Activated CD8-positive, alpha-beta memory T cell treated with anti-CD3 and anti-CD28 coated beads, Interleukin-2, amount 50 U/mL, for 48 hours (primary cell): ENCODE measurements at places on chromosomes 1 and 21.

DNA sequence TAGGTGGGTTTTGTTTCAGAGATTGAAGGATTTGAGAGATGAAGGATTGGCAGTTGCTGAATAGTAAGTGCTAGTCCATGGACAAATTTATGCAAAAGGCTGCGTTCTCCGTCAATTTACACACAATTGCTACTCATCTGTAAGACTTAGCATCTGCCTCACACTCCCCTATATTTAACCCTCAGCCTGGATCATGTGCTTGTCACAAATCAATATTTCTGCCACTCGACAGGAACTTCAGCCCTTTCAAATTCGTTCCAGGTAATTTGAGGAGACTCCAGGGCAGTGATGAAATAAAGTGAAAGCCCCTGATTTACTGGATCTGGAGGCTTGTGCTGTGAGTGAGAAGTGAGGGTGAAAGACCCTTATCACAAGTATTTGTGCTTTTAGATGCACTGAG lies 105.6 kb upstream of the UBE2U start:
- no peak for DNase-seq

GRCh38 chr21:14477841-14478240 lies 68.3 kb downstream of the SAMSN1 start:
- no peak for DNase-seq

GRCh38 chr1:162956922-162957321 lies 95.9 kb upstream of the CCDC190 start:
- DNase-seq = no peak

DNA sequence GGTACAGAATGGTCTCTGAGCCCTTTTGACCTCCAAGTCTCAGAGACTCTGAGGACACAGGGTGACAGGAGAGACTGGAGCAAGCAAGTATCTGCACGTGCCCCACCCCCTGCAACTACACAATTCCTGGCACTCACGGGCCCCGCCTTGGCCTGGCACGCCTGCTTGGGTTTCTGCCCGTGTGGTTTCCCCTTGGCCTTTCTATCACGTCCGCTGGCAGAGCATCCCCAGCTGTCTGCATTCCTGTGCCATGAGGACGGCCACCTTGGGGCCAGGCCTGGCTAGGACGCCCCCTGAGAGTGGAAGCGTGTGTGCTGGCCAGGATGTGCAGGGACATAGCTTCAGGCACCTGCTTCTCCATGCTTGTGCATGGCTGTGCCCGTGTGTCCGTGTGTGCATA lies 14.3 kb upstream of the EDN2 start:
- no peak for DNase-seq

GRCh38 chr1:48947761-48948537 lies 171.3 kb upstream of the BEND5 start:
- no peak for DNase-seq

- DNase-seq = no peak
These were observed 35.8 kb downstream of the EVI5 start for GRCh38 chr1:92749024-92749634.

- DNase-seq = no peak
These were observed 61.7 kb downstream of the KCNN3 start for GRCh38 chr1:154808261-154808908.

- DNase-seq = no peak
These were observed 84.7 kb downstream of the NDUFS5 start for GRCh38 chr1:39110882-39111281.

DNA sequence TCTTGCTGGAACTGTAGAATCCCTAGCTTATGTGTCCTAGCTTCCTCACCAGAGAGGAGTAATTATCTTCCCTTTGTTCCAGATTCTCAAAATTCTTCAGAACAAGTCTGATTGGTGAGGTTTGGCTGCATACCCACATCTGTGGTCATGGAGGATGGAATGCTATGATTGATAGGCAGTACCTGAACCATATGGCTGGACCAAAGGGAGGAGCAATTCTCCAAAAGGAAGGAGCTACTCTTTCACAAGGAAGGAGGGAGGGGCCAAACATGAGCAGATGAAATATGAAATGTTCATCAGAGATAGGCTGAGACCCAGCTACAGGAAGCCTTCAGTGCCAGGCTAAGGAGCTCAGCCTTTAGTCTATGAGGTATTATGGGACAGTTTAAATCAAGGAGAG lies 5.0 kb upstream of the RNF19B start:
- DNase-seq = no peak

DNA sequence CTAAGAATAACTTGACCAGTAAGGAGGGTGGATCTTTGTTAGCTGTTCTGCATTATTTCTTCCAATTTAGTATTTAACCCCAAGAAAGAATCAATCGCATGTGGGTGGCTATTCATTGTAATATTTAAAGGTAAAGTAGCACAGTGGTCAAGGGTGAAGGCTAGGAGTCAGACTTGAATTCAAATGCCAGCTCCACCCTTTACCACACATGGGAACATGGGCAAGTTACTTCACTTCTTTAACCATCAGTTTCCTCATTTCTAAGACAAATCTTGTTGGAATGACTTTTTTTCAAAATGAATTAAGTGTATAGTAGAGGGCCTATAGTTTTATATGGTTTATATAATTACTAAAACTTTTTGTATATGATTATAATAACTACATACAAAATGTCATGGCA lies 71.3 kb upstream of the S1PR1 start:
- DNase-seq = no peak

- no peak for DNase-seq
These were observed 3.5 kb upstream of the KRTAP27-1 start for GRCh38 chr21:30340714-30341573.

GRCh38 chr1:229258757-229259060 lies 12.2 kb upstream of the RAB4A start:
- no peak for DNase-seq

GRCh38 chr1:41547781-41548560 lies 63.5 kb upstream of the EDN2 start:
- no peak for DNase-seq

GRCh38 chr1:60581455-60582220 lies 500.7 kb upstream of the NFIA start:
- DNase-seq = no peak

- DNase-seq = no peak
These were observed 17.1 kb upstream of the ADGRB2 start for GRCh38 chr1:31781138-31781755.

DNA sequence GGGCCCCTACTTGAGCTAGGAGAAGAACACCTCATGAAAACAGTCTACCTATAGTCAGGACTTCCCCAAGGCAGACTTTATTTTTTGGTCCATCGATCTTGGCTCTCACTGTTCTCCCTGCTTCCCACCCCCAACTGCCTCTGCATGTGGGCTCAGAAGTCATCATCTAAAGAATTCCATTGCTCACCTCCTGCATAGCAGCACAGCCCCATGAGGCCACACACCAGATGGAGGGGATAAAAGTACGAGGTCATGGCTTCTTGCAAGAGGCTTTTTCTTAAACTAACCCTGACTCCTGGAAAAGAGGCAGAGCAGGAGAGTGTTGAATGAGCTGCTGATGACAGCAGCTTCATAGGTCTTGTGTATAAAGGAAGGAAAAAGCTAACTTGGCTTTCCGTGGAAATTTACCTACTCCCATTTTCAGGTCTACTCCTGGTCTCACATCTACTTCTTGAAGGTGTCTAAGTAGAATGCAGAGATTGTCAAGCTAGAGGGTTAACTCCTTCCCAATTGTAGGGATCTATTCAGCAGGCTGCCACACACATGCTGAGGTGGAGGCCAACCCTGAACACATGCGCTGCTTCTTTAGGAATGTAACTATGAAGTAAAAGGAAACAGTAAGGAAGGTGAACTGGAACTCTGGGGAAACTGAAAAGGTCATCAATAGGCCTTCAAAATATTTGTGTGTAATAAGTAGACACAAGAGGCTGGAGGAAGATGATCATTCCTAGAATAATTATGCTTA lies 18.7 kb downstream of the WNT2B start:
- DNase-seq = no peak

DNA sequence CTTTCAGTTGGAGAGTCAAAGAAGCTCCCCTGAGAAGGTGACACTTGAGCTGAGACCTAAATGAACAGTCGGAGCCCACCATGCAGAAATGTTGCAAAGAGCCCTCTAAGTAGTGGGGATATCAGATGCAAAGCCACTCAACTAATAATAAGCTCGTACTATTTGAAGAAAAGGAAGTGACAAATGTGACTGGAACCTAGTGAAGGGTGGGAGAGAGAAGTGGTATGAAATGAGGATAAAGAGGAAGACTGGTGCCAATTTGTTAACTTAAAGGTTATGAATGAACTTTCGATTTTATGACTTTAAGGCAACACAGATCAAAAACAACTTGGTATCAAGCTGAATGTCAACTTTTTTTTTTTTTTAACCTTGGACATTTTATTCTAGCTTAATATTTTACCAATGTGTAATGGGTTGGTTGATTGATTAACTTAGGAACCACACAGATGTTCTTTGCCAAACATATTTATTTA lies 14.7 kb downstream of the LYPLAL1 start:
- no peak for DNase-seq

GRCh38 chr1:111856411-111857185 lies 100.9 kb downstream of the DDX20 start:
- no peak for DNase-seq

GRCh38 chr1:1470626-1471388 lies 758 bp upstream of the ATAD3B start:
- DNase-seq = no peak

GRCh38 chr1:21457654-21458053 lies 17.7 kb downstream of the NBPF3 start:
- no peak for DNase-seq

DNA sequence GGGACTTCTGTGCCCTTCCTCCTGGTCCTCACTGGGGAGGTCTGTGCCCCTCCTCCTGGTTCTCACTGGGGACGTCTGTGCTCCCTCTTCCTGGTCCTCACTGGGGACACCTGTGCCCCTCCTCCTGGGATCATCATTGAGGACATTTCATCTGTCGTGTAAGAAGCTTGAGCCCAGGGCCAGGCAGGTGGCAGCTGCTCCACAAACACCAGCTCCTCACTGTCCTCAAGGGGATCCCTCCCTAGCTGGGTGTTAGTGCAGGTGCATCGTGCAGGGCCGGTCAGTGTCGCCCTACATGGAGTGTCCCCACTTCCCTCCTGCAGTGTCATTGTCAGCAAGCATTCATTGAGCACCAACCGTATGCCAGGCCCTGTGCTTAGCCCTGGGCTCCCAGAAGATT lies 312.7 kb downstream of the PTPRU start:
- DNase-seq = peak; percentile 29

DNA sequence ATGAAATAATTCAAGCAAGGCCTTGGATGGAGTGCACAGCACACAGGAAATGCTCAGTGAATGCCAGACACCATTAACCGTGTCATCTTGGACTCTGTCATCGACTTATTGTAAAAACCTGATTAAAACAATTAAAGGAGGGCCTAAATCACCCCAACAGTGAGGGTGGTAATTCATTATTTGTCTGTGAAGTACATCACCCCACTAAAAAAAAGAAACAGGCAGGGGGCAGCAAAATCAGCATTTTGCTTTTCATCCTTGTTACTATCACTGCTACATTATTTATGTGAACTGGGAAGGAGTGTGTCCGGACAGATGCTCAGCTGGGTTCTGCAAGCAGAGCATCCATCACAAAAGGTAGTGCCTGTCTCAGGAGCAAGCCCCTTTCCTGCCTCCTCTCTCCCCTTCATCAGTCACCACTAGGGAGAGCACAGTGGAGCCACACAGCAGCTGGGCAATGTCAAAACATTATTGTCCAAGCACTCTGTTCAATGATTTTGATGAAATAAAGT lies 98.5 kb downstream of the RERE start:
- DNase-seq = no peak

DNA sequence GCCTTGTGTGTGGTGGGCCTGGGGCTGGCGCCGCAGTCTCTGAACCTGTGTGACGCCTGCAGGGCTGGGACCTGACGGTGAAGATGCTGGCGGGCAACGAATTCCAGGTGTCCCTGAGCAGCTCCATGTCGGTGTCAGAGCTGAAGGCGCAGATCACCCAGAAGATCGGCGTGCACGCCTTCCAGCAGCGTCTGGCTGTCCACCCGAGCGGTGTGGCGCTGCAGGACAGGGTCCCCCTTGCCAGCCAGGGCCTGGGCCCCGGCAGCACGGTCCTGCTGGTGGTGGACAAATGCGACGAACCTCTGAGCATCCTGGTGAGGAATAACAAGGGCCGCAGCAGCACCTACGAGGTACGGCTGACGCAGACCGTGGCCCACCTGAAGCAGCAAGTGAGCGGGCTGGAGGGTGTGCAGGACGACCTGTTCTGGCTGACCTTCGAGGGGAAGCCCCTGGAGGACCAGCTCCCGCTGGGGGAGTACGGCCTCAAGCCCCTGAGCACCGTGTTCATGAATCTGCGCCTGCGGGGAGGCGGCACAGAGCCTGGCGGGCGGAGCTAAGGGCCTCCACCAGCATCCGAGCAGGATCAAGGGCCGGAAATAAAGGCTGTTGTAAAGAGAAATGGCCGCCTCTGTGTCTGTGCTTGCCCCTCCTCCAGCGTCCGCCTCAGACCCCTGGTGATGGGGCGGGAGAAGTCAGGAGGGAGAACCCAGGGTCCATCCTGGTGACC lies 788 bp downstream of the ISG15 start:
- DNase-seq = peak; percentile 59

- DNase-seq = no peak
These were observed 3.2 kb downstream of the TEX50 start for GRCh38 chr1:173638043-173639021.

DNA sequence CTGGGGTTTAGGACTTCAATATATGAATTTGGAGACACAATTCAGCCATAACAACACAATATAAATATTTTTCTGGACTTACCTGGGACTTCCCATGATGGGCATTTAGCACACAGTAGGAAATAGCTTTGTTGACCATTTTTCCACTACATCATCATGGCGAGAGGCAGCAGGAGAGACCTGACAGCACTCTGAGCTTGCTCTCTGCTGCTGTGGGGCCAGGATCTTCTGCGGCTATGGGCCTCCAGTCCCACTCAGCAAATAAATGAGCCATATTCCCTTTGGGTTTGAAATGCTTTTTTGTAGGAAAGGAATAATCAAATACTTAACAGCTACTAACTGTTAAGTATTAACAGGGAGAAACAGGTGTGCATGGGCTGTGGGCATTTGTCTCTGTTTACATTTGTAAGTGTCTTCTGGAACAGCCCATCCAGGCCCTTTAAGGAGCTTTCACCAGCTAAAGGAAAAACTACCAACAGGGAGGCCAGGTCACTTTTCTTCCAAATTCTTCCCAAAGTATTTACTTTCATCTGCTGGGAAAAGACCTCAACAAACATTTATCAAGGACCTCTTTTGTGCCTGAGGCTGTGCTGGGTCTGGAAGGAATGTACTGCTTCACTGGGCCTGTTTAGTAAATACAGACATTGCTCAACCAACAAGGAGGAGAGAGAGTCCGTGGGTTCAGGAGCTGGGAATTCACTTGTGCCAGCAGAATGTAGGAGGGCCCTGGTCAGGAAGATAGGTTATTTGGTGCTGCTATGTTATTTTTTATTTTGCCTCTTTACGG lies 133.2 kb downstream of the LRIG2 start:
- no peak for DNase-seq

DNA sequence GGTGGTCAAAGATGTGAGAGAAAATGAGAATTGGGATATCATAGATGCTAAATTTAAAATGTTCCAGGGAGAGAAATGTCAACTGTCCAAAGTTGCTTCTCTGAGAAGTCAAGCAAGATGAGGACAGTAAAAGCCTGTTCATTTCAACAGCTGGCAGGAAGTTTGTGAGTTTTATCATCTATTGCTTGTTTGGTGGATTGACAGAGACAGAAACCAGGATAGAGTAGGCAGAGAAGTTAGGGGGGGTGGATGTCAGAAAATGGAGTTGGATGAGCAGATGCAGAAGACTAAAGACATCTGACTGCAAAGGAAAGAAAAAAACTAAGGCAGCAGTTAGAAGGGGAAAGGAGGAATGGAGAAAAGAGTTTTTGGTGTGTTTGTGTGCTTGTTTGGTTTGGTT lies 78.4 kb downstream of the AK5 start:
- DNase-seq = no peak
